ENCODE measurements at places on chromosomes 4 and X.

GRCh38 chr4:161359491-161359890, 804.3 kb downstream of the FSTL5 start:
- no peak for DNase-seq

DNA sequence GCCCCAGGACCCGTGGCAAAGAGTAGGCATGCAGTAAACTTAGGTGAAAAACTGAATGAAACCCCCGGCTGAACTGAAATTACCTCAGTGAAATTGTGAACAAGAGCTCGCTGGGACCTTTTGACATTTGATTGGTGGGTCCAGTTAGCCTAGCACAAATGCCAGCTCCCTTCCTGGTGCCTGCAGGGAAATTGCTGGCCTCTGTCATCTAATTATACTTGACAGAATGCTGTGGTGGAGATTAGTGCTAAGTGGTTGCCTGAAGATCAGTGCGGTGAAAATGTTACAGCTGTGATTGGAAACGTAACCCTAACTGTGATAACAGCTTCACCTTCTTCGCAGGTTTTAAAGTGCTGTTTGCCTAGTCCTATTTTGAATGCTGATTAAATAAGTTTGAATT, 43.0 kb downstream of the ADD1 start:
- no peak for DNase-seq

DNA sequence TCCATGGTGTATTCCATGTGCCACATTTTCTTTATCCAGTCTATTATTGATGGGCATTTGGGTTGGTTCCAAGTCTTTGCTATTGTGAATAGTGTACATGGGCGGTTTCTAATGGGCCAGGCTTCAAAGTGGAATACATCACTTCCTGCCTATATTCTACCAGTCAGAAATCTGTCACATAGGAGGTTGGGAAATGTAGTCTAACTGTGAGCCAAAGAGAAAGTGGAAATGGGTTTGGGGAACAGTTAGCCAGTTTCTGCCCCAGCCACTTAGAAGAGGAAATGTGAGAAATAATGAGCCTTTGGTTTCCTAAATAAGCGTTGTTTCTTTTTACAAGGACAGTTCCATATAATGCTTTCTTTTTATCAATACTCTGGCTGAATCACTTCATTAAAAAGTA, 85.1 kb upstream of the AP1S2 start:
- DNase-seq: no peak

- no peak for DNase-seq
Measured at GRCh38 chrX:69362856-69363255, 141.3 kb upstream of the NALF2 start.

DNA sequence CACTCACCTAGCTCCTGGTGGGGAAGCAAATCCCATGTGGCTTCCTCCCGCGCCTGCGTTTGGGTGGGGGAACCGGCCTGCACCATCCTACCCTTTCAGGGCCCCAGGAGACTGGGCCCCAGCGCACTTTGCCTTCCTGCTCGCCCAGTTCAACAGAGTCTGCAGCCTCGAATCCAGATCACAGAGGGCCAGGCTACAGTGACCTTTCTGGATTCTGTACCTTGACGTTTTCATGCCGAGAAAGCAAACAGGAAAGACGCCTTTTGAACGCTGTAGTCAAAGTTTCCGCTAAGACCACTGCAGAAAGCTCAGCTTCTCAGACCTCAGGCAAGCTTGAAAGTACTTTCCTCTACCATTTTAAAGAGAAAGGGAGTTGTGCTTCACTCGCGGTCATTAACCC, 7.4 kb upstream of the BEND2 start:
- DNase-seq: no peak

DNA sequence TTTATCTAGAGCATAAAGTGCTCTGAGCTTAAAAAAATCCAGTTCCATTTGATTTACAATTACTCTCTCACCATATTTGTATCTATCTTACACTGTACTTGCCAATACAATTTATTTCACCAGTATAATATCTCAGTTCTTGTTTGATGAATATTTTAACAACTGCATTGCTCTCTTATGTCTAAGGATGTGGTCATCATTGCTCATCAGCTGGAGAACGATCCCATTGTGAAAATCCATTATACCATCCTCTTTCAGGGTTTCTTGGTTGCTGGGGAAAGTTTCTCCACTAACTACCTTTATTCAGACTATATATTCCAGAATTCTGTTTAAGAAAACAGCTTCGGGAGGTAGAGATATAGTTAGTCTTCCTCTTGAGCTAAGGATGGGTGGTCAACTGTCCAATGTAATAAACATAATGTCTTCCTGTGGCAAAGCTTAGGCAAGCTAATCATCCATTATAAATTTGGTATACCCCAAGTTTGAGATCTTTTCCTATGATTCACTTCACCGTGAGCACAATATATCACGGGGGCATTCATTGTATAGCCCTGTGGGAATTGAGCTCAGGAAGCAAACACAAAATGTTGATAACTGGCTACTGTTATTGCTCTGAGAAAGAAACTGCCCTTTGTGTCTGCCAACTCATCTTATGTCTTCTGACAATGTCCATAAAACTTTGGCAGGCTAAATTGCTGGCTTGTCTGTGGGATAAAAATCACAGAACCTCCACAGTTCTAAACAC, 2361.9 kb downstream of the ARAP2 start:
- DNase-seq: no peak

DNA sequence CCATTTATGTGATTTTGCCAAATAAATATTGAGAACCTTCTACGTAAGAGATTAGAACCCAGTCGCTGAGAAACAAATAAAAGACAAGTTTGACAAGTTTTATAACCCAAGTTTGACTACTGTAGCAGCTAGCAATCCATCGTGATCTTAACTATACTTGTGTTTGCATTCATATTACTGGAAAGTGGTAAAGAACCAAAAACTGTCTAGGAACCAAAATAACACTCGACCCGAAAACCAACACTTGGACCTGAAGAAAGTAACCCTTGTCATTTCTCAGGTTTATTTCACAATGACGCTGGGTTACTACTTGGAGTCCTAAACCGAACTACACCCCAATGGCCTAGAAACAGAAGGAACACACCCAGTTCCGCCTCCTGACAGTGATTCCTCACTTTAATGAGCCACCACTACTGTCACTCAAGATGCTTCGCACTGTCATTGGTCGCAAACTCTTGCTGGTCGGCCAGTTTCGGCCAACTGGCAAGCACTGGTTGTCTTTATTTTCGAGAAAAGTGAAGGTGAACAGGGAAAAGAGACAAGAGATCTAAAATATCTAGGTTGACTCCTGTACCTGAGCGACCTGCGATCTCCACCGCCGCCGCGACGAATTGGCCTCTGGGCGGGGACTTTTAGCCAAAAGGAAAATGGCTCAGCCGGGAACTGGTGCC, 496 bp downstream of the FBXO8 start:
- DNase-seq: peak; percentile 66

DNA sequence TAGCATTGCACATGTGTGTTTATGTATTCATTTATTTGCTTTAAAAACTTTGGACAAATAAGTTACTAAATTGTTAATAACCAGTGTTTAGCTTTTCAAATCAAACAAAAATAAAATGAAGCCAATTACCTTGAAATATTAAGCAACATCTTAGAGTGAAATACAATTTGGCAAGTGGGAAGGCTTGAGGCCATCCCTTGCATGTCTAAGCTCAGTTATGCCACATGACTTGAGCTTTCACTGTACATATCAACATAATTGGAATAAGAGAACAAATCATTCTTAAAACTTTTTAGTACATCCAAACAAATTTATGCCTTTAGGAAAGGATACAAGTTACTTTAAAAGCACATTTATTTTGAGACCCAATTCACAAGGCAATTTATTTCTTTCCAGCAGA, 640.6 kb downstream of the SPRY1 start:
- DNase-seq: no peak

Data from stimulated activated CD8-positive, alpha-beta memory T cell treated with anti-CD3 and anti-CD28 coated beads, Interleukin-7, amount 100 ng/mL, for 4 hours (primary cell).